GDM1 (cell line): ENCODE measurements at places on chromosomes 12 and 14.

GRCh38 chr14:104726600-104727451 is 2.8 kb downstream of the ADSS1 start:
- DNase-seq, result no peak

DNA sequence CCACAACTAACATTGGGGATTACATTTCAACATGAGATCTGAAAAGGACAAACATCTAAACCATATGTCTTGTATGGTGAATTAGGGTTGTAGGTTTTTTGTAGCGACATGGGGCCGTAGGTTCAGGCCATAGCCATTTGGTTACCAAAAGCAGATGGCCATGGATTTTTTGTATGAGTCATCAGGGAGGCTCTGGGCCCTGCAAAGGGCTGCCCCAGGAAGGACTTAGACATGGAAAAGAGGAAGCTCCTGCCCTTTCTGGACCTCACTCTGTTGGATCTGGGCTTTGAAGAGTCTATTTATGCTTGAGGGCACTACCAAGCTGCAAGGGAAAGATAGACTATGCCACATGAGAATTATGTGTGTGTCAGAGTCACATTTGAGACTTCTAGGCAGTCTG is 89.3 kb upstream of the DHRS4 start:
- DNase-seq, result no peak

- no peak for DNase-seq
Measured at GRCh38 chr14:104446611-104447010, 133.0 kb upstream of the C14orf180 start.

GRCh38 chr14:75714991-75715390 is 53.9 kb downstream of the TTLL5 start:
- no peak for DNase-seq

GRCh38 chr12:111558107-111558376 is 41.1 kb downstream of the ATXN2 start:
- DNase-seq, result no peak

DNA sequence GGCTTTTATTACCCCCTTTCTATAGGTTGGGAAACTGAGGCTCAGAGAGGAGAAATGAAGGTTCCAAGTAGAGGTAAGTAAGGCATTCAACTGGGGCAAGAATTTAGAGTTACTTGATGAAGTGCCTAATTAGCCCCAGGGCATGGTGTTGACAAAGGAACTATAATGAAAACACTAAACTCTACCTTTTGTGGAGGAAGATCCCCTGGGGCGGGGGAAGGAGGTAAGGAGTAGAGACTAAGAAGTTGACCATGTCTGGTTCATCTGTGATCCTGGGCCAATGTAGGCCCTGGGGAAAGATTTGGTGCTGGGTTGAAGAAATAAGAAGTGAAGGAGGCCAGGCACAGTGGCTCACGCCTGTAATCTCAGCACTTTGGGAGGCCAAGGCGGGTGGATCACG is 16.2 kb upstream of the COX6A1 start:
- no peak for DNase-seq

DNA sequence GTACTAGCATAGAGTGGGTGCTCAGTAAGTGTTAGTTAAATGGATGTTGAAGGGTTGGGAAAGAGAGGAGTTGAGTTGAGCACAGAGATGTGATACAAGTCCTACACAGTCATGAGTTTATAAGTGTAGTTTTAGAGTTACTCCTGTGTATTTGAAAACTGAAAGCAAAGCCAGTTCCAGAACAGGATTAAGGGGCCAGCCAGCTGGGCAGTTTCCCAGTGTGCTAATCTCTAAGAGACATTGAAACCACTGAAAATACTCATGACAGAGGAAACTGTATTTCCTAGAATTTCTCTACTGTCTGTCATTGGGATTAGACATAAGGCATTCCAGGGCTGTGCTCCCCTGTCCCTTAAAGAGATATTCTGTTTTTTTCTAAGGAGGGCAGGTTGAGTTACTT is 101.0 kb downstream of the DERA start:
- no peak for DNase-seq

DNA sequence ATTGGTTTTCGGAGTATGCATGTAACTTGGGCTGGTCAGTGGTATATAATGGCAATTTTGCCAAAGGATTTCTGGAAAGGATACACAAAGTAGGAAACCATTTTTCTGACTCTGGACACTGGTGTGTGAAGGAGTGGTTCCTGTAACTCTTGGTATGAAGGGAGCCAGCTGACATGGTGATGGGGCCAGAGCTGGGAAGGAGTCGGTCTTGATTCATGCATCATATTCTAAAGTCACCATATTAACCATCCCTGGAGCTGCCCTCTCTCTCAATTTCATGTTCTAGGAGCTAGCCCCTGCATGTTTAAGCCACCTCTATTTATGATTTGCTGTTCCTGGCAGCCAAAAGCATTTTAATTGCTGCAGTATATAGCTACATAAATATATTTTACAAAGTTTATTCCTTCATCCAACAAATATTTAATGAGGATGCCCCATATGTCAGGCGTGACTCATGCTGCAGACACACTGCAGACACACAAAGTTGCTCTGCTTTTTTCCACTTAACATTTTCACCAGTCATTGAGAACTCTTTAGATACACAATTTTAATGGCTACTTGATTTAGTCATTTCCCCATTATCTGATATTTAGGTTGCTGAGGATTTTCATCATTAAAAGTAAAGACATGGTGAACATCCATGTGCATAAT is 78.7 kb upstream of the PSMC1 start:
- no peak for DNase-seq

DNA sequence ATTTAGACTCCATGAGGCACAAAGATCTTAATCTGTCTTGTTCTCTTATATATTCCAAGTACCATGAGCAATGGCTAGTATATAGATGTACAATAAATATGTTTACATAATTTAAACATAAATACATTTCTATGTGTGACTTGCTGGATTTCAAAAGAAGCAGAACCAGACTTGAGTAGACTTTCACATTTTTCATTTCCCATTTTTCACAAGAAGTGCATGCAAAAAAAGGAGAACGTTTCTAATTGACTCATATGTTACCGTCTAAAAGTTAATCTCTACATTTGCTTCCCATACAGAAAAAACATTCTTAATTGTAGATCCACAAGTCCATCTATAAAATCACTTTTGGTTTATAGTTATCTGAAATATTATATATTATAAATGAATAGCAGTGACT is 256.5 kb upstream of the USP15 start:
- DNase-seq, result no peak

- DNase-seq, result no peak
Measured at GRCh38 chr12:107894589-107894988, 120.1 kb downstream of the ASCL4 start.

- no peak for DNase-seq
Measured at GRCh38 chr14:100406505-100407131, 83.5 kb downstream of the SLC25A47 start.

- DNase-seq, result no peak
Measured at GRCh38 chr14:64766430-64767151, 62.4 kb downstream of the PLEKHG3 start.

DNA sequence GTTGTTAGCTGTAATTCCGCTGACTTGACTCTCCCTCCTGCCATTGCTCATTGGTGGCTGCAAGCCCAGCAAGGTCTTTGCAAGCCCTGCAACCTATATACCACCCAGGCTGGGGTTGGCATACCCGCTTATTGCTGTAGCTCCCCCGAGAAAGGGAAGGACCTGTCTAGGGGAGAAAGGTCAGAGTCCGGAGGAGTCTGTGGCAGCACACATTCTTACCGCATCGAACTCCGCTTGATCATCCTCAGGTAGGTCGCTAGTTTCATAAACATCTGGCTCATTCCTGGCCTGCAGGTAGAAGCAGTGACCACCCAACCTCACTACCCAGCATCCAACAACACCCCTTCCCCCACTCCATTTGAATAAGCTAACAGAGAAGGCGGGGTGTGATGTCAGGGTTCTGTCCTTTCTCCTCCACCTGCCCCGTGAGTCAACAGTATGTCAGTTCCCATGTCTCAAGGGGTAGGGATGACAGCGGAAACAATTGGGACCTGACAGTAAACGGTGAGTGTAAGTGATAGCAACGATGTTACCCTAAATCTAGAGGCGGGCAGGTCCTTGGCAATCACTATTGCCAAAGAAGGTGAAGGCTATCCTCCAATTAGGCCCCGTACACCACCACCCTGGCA is 1.1 kb downstream of the DCTN2 start:
- no peak for DNase-seq

DNA sequence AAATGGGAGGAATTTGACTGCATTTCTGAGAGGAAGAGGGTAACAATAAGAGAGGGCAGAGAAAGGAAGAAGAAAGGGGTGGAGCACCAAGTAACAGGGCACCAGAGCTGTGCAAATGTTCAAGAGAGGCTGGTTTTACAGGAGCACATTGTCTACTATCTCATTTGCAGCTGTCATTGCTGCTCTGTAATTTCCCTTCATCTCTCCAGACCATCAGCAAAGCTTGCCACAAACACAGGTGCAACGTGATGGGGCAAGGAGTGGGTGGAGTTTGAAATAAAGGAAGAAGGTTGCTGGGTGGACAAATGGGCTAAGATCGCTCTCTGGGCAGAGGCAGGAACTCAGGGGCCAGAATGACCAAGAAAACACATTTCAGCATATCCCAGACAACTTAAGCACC is 47.9 kb upstream of the PLEKHG6 start:
- DNase-seq, result no peak

GRCh38 chr12:3720772-3721171 is 32.1 kb downstream of the CRACR2A start:
- no peak for DNase-seq

DNA sequence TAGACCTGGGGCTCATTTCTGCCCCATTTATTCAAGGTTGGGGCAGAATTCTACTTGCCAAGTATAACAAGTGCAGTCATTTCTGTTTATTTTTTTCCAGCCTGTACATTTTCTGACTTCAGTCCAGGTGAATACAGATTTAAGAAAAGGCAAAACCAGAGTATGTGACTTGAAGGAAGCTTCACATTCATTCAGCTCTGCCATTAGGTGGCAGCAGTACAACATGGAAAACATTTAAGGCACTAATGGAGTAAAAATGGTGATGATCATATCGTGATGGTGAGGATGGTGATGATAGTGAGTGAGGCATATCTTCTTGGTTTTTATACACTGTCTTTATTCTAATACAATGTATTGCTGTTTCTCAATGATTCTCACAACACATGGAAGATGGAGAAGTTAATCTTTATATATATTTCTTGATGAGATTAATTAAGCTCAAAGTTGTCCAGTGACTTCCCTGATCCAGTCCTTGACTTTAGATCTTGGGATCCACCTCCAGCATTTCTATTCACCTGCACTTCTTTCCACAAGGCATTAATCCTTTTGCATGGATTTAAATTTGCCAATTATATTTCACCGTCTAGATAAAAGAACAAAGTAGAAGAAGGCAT is 176.7 kb upstream of the SEL1L start:
- DNase-seq, result peak; percentile 4

GRCh38 chr14:61502459-61503093 is 181.2 kb downstream of the PRKCH start:
- no peak for DNase-seq

DNA sequence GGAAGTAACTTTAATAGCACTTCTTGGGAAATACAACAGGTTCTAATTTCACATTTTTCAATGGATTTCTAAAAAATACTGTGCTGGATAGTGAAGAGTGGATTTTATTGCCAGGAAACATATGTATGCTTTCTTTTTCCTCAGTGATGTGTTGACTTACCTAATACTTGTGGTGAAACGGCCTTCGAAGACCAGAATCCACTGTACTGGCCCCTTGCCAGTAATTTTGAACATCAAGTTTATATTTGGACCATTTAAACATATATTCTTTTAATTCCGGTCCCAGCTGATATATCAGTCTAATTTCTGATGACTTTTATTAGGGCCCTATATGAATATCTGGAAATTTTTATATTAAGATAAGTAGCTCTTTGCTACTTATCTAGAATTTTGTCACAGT is 1.8 kb downstream of the MSRB3 start:
- no peak for DNase-seq

GRCh38 chr12:111276146-111276545 is 92.7 kb downstream of the PHETA1 start:
- no peak for DNase-seq

GRCh38 chr14:80930095-80930494 is 11.4 kb downstream of the CEP128 start:
- DNase-seq, result no peak

GRCh38 chr12:124379938-124380754 is 85.3 kb downstream of the RFLNA start:
- peak; percentile 51 for DNase-seq

- no peak for DNase-seq
Measured at GRCh38 chr12:67747869-67748742, 99.6 kb downstream of the DYRK2 start.

DNA sequence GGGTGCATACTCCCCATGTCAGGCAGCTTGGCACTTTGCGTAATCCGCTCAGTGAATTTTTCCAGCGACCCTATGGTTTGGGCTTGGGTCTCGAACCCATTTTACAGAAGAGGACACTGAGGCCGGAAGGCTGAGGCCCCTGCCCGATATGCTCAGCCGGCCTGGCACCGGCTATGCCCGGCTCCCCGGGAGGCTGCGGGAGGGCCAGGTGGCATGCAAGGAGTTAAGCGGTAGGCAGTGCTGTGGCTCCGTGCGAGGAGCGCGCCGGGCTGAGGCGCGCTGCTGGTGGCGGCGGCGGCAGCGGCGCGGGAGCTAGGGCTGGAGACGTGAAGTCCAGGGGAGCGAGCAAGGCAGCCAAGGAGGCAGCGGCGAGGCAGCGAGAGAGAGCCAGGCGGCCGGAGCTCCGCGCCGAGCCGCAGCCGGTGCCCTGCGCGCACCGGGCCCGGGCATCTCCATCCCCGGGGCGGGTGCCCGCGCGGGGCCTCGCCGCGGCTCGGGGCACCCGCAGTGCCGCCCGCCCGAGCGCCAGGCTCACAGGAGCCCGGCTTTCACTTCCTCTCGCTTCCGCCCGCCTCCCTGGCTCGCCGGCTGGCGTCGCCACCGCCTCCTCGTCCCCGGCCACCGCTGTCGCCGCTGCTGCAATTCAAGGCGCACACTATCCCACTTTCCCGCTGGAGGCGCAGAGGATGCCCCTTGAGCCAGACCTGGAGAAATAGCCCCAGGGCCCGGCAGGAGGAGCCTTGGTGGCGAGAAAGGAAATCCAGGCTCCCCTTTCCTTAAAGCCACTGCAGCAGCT is at the start of gene WSCD2:
WSCD2 (plus strand) TSS at position 272 of the 796 bp plus-strand sequence. CDS start 66,545 bp downstream, outside the sequence.
- DNase-seq, result no peak

GRCh38 chr12:53983568-53983949 is 1.4 kb upstream of the HOXC10 start:
- no peak for DNase-seq

DNA sequence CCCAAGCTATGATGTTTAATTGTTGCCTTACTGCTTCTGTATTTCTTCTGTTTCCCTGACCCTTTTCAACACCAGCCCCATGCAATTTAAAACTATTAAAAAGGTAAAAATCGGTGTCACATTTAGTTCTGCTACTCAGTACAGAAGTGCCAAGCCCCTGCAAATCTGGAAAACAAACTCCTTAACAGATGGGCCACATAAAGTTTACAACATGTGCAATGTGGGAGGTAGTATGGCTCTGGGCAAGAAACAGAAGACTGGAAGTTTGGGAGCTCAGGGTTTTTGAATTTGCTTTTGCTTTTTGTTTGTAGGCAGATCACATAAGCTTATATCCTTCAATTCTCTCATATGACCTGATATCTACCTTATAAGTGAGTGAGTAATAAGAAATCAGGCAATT is 404.0 kb upstream of the ATP2B1 start:
- no peak for DNase-seq

- no peak for DNase-seq
Measured at GRCh38 chr14:53778263-53778662, 178.4 kb downstream of the BMP4 start.

GRCh38 chr14:103512701-103513611 is 9.7 kb downstream of the CKB start:
- DNase-seq, result no peak
